ENCODE measurements at places on chromosomes 16 and 17. TPM values are rescaled to one million over a fixed set of nuclear protein-coding genes. Genes with fewer than 3 reads are reported as not detected.

GRCh38 chr16:69338557-69339288 is 641 bp downstream of the COG8 start:
- H3K36me3 ChIP-seq: peaks cover 27% of the 10 kb centered on the region
- peak overlapping the region; percentile 99 for H3K4me3 ChIP-seq

DNA sequence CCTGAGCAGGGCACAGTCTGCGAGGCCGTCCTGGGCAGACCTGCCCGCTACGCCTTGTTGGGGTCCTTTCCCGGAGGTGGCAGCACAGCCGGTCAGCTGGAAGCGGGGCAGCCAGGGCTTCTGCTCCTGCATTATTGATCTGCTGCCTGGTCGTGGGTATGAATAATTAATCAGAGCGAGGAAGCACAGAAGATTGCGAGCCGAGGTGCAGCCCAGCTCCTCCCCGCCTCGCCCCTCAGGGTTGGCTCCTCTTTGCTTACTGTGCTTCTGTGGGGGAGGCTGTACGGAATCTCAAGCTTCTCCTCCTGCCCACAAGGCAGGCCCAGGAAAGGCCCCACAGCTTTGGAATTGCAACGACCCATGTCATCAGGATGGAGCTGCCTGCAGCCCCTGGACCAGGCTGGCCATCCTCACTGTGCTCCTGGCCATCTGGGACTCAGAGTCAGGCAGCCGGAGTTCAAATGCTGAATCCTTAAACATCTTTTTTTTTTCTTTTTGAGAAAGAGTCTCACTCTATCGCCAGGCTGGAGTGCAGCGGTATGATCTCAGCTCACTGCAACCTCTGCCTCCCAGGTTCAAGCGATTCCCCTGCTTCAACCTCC is 25.6 kb downstream of the TRARG1 start:
- no peak for DNase-seq
- no peak overlapping the region for H3K4me3 ChIP-seq
- H3K27me3 ChIP-seq: no peaks in the 10 kb centered on the region
- H3K36me3 ChIP-seq: no peaks in the 10 kb centered on the region
- no peaks in the 10 kb centered on the region for H3K4me1 ChIP-seq
- H3K27ac ChIP-seq: no peak overlapping the region

GRCh38 chr16:86533767-86534351 is 21.2 kb downstream of the MTHFSD start:
- DNase-seq: no peak
- no peak overlapping the region for H3K4me3 ChIP-seq
- no peaks in the 10 kb centered on the region for H3K27me3 ChIP-seq
- no peaks in the 10 kb centered on the region for H3K36me3 ChIP-seq
- no peaks in the 10 kb centered on the region for H3K4me1 ChIP-seq

- no peak for DNase-seq
- H3K4me3 ChIP-seq: no peak overlapping the region
- H3K4me1 ChIP-seq: no peaks in the 10 kb centered on the region
- no peak overlapping the region for H3K27ac ChIP-seq
- H3K27me3 ChIP-seq: no peaks in the 10 kb centered on the region
These were observed 28.6 kb downstream of the COG7 start for GRCh38 chr16:23424292-23424958.

DNA sequence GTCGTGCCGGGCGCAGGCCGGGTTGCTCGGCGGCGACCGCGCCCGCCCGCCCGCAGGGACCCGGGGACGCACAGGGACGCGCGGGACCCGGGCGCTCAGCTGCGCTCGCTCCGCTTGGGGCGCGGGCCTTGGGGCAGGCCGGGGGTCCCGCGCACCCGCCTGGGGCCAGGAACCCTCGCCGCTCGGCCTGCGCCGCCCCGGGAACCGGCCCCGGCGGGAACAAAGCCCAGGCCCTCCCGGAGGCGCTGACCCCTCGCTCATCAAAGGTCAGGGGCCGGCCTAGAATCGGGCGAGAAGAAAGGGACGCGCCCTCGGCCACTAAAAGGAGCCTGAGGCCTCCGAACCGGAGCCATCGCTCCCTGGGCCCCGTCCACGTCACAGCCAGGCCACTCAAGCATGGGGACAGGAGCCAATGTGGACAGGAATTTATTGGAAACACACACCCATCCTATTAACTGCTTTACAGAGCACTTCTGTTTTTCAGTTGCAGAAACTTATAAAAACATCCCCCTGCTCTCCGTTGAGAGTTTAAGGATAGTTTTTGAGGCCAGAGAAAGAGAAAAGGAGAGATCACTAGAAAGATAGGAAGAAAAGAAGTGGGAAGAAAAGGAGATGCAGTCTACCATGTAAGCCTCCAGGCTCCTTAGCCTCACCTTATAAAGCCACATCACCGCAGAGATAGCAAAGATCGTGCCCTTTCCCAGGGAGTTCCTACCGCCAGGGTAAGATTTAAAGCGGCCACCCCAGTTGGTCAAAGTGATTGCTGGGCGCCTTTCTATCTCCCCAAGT is 558 bp upstream of the ZFHX3 start:
- H3K36me3 ChIP-seq: no peaks in the 10 kb centered on the region
- no peaks in the 10 kb centered on the region for H3K27me3 ChIP-seq
- peaks cover 12% of the 10 kb centered on the region for H3K4me1 ChIP-seq
- peak overlapping the region; percentile 89 for H3K4me3 ChIP-seq
- peak overlapping the region; percentile 71 for H3K27ac ChIP-seq
- DNase-seq: no peak

DNA sequence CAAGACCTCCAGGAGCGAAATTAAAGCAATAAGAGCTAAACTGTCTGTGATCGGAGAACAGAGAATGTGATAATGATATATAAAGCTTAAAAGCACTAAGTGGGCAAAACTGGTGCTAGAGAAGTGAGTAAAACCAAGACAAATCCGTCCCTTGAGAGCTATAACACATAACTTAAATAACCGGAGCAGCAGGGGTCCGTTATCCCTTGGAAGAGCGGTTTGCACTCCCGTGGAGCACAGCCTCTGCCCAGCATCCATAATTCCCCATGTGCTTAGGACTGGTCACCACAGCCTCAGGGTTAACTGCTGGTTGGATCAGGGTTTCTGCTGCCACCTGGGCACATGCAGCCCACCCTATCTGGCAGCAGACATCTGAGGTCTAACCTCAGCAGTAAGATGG is 489.0 kb downstream of the NPIPA7 start:
- H3K4me3 ChIP-seq: no peak overlapping the region
- H3K27ac ChIP-seq: no peak overlapping the region
- no peaks in the 10 kb centered on the region for H3K27me3 ChIP-seq
- DNase-seq: no peak
- no peaks in the 10 kb centered on the region for H3K36me3 ChIP-seq

KCNH4 gene
- not detected for total RNA-seq

ZNF652 gene
- 28.2 TPM for total RNA-seq
